ENCODE measurements at places on chromosomes 1 and 21.
A peak's percentile ranks its signal among the peaks of the same experiment; 100 is the strongest.

DNA sequence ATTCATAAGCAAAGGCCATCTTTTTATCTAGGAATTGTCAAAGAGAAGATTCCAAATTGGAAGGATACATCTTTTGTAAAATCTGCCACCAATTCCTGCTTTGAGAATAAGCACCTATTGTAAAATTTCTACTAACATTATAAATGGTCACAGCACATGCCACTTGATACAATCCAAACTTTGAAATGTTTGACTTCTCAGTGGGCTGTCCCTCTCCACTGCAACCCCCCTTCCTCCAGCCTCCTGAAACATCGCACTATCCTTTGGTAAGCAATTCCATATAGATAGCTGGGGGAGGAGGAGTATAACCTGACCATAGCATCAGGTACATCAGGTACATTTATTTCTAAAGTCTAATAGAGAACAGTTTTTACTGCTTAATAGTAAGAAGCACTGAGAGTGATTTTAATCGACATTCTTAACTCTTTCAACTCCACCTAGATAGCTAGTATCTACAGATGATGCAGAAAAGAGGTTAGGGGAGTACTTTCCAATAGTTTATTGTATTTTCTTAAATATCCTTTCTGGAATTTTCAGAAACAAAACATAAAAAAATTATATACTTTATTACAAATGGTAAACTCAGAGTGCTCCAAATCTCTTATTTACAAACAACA is 2.9 kb downstream of the JUN start:
- no peak overlapping the region for H3K27ac ChIP-seq
- peak overlapping the region; percentile 98 for H3K4me3 ChIP-seq
- H3K36me3 ChIP-seq: peaks cover 5% of the 10 kb centered on the region
- H3K27me3 ChIP-seq: peaks cover 18% of the 10 kb centered on the region
- no peak for DNase-seq

- no peaks in the 10 kb centered on the region for H3K36me3 ChIP-seq
- DNase-seq: no peak
- H3K27ac ChIP-seq: no peak overlapping the region
- no peak overlapping the region for H3K4me3 ChIP-seq
Observed at GRCh38 chr1:154758346-154758745, 111.7 kb downstream of the KCNN3 start.

DNA sequence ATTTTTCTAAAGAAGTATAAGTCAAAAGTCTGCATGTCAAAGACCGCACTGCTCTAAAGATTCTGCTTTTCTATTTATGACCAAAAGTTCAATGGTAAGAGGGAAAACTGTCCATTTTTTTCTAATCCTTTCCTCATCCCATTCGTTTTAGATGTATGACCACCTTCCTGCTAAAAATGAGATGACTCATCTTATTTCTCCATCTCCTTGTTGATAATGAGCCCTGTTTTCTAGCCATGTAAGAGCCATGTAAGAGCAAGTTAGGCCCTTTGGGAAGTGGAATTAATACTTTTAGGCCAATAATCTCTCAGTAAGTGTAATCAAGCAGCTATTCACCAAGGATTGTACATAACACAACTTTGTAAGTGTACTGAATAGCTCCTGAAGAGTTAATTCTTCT is 475.6 kb upstream of the B3GALT2 start:
- H3K27ac ChIP-seq: no peak overlapping the region
- no peaks in the 10 kb centered on the region for H3K4me1 ChIP-seq
- DNase-seq: no peak
- no peaks in the 10 kb centered on the region for H3K36me3 ChIP-seq
- H3K27me3 ChIP-seq: peaks cover 8% of the 10 kb centered on the region
- no peak overlapping the region for H3K4me3 ChIP-seq

DNA sequence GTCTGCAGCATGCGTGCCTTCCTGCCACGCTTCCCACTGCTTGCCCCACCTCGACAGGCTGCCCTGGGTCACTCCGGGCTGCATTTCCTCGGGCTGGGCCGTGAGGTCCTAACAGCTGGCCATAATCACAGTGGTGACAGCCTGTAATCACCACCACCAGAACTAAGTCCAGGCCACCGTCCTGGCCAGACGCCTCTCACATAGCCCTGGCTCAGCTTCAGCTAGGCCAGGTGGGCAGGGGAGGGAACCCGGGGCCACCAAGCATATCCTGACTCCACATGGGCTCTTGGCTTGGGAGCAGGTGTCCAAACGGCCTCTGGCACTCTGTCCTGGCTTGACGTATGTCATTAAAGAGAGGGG is 229.5 kb downstream of the TRABD2B start:
- peaks cover 24% of the 10 kb centered on the region for H3K36me3 ChIP-seq
- no peak overlapping the region for H3K4me3 ChIP-seq
- peaks cover 68% of the 10 kb centered on the region for H3K4me1 ChIP-seq
- peaks cover 13% of the 10 kb centered on the region for H3K27me3 ChIP-seq

- no peak overlapping the region for H3K27ac ChIP-seq
- no peak for DNase-seq
- H3K27me3 ChIP-seq: peaks cover 14% of the 10 kb centered on the region
- H3K4me3 ChIP-seq: no peak overlapping the region
- H3K36me3 ChIP-seq: no peaks in the 10 kb centered on the region
- H3K4me1 ChIP-seq: no peaks in the 10 kb centered on the region
Observed at GRCh38 chr1:157540852-157541251, 11.5 kb downstream of the FCRL5 start.

GRCh38 chr1:241212628-241213027 is 144.4 kb downstream of the RGS7 start:
- DNase-seq: no peak
- peaks cover 4% of the 10 kb centered on the region for H3K27me3 ChIP-seq
- H3K36me3 ChIP-seq: no peaks in the 10 kb centered on the region
- no peak overlapping the region for H3K4me3 ChIP-seq
- no peak overlapping the region for H3K27ac ChIP-seq
- no peaks in the 10 kb centered on the region for H3K4me1 ChIP-seq

Measured in nephron progenitor cell (in vitro differentiated cells).